Gastrocnemius medialis (tissue), 4 donors: ENCODE measurements at places on chromosomes 3 and 15. TPM values are rescaled to one million over a fixed set of nuclear protein-coding genes. Genes with fewer than 3 reads are reported as not detected.

NUTM1 gene
- total RNA-seq = not detected

GRCh38 chr3:124117486-124117885 lies 125.6 kb upstream of the ROPN1 start:
- no peak overlapping the region for H3K4me3 ChIP-seq
- H3K36me3 ChIP-seq = no peaks in the 10 kb centered on the region

A4GNT gene
- not detected for total RNA-seq

- no peaks in the 10 kb centered on the region for H3K36me3 ChIP-seq
- H3K27ac ChIP-seq = no peak overlapping the region
- H3K4me3 ChIP-seq = no peak overlapping the region
- no peaks in the 10 kb centered on the region for H3K27me3 ChIP-seq
- H3K4me1 ChIP-seq = no peaks in the 10 kb centered on the region
Observed at GRCh38 chr3:31392568-31392967, 140.2 kb upstream of the STT3B start.

GRCh38 chr3:120928991-120929390 lies 21.0 kb downstream of the STXBP5L start:
- no peaks in the 10 kb centered on the region for H3K36me3 ChIP-seq
- H3K27me3 ChIP-seq = no peaks in the 10 kb centered on the region
- no peak overlapping the region for H3K27ac ChIP-seq
- DNase-seq = no peak

GRCh38 chr3:111944372-111944771 lies 34.5 kb upstream of the ABHD10 start:
- H3K27me3 ChIP-seq = no peaks in the 10 kb centered on the region
- H3K4me1 ChIP-seq = no peaks in the 10 kb centered on the region
- H3K4me3 ChIP-seq = no peak overlapping the region

CAV3 gene
- 13.0 TPM for total RNA-seq

- H3K36me3 ChIP-seq = no peaks in the 10 kb centered on the region
- peaks cover 2% of the 10 kb centered on the region for H3K4me1 ChIP-seq
- DNase-seq = peak; percentile 41
- peaks cover 21% of the 10 kb centered on the region for H3K27me3 ChIP-seq
- no peak overlapping the region for H3K27ac ChIP-seq
Observed at GRCh38 chr3:13072239-13072599, 1.0 kb downstream of the IQSEC1 start.

GRCh38 chr3:186845756-186846155 lies 3.2 kb downstream of the ADIPOQ start:
- no peak for DNase-seq
- H3K4me3 ChIP-seq = no peak overlapping the region
- no peaks in the 10 kb centered on the region for H3K36me3 ChIP-seq
- no peaks in the 10 kb centered on the region for H3K27me3 ChIP-seq
- no peaks in the 10 kb centered on the region for H3K4me1 ChIP-seq
- no peak overlapping the region for H3K27ac ChIP-seq

DNA sequence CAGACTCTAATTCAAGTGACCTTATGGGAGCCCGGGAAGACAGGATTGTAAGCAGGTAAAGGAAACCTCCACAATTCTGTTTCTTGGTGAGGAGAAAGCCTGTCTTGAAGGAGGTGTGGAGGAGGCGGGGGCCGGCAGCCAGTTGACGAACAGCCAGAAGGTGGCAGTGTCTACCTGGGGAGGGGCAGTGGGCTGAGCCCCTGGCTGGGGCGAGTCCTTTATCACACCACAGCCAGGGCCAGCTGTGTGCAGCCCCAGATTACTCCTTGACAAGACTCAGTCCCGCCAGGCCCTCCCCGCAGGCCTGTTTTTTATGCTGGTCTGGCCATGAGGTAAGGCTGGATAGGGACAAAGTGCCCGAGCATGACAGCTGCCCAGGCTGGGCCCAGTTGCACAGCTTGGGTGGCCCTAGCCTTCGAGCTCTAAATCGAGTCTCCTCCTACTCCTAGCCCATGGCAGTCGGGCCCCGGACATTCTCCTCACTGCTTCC lies 40.9 kb upstream of the IDH2 start:
- no peaks in the 10 kb centered on the region for H3K36me3 ChIP-seq
- no peaks in the 10 kb centered on the region for H3K27me3 ChIP-seq
- H3K27ac ChIP-seq = no peak overlapping the region
- no peak overlapping the region for H3K4me3 ChIP-seq

- peak overlapping the region; percentile 80 for H3K27ac ChIP-seq
- H3K4me3 ChIP-seq = peak overlapping the region; percentile 76
- H3K4me1 ChIP-seq = peaks cover 42% of the 10 kb centered on the region
- no peaks in the 10 kb centered on the region for H3K36me3 ChIP-seq
Observed at GRCh38 chr15:56244811-56245576, 1.3 kb upstream of the RFX7 start.

- no peaks in the 10 kb centered on the region for H3K36me3 ChIP-seq
- DNase-seq = no peak
- no peaks in the 10 kb centered on the region for H3K27me3 ChIP-seq
- H3K4me3 ChIP-seq = no peak overlapping the region
- H3K27ac ChIP-seq = no peak overlapping the region
Observed at GRCh38 chr15:97874139-97874538, 86.4 kb upstream of the ARRDC4 start.

DNA sequence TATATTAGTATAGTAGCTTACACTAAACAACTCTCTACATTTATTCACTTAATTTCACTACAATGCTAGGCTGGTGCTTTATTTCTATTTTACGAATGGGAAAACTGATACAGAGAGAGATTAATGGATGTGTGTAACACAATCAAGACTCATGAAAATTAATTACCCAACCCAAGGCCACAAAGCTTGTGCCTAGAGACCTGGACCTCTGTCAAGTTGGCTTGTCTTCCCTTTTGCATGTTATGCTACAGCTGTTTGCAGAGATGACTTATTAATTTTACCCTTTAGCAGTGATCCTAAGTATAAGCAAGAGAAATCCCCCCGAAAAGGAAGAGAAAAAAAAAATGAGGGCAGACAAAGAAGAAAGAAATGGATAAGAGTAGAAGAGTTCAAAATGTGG lies 162.5 kb downstream of the C3orf38 start:
- H3K27ac ChIP-seq = no peak overlapping the region
- H3K4me1 ChIP-seq = no peaks in the 10 kb centered on the region
- H3K27me3 ChIP-seq = no peaks in the 10 kb centered on the region
- H3K4me3 ChIP-seq = no peak overlapping the region
- no peak for DNase-seq
- H3K36me3 ChIP-seq = no peaks in the 10 kb centered on the region

MORC1 gene
- total RNA-seq = not detected

ZBED2 gene
- not detected for total RNA-seq

- H3K4me3 ChIP-seq = no peak overlapping the region
- no peaks in the 10 kb centered on the region for H3K27me3 ChIP-seq
- H3K4me1 ChIP-seq = no peaks in the 10 kb centered on the region
Observed at GRCh38 chr3:139134678-139135372, 90.1 kb upstream of the PRR23C start.

HDAC11 gene
- total RNA-seq = 16.7 TPM

DNA sequence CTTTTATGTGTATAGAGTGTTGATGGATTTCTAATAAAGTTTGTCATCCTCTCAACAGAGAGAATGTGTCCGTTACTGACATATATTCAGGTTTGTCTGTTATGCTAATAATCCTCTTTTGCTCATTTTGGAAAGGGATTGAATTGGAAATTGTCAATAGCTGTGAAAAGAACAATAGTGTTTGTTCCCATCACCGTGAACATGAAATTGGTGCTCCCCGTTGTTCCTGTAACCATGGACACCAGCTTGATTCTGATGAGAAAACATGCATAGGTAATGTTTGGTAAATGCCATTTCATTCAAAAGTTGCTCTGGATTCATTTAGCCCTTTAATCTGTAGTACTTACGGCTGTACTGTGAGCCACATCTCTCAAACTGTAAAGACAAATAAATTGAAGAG lies 707.0 kb upstream of the GOLIM4 start:
- H3K27me3 ChIP-seq = no peaks in the 10 kb centered on the region
- no peak overlapping the region for H3K27ac ChIP-seq
- H3K4me3 ChIP-seq = no peak overlapping the region

GRCh38 chr3:39712413-39713048 lies 96.9 kb upstream of the MYRIP start:
- H3K4me3 ChIP-seq = no peak overlapping the region
- no peaks in the 10 kb centered on the region for H3K27me3 ChIP-seq
- no peak overlapping the region for H3K27ac ChIP-seq
- H3K4me1 ChIP-seq = no peaks in the 10 kb centered on the region
- no peaks in the 10 kb centered on the region for H3K36me3 ChIP-seq

GRCh38 chr15:57540211-57540610 lies 51.5 kb upstream of the MYZAP start:
- no peaks in the 10 kb centered on the region for H3K4me1 ChIP-seq
- H3K36me3 ChIP-seq = no peaks in the 10 kb centered on the region
- H3K27me3 ChIP-seq = no peaks in the 10 kb centered on the region
- no peak for DNase-seq
- H3K27ac ChIP-seq = no peak overlapping the region
- H3K4me3 ChIP-seq = no peak overlapping the region

GRCh38 chr3:188689101-188689574 lies 482.6 kb upstream of the TPRG1 start:
- H3K27ac ChIP-seq = peak overlapping the region; percentile 50
- H3K4me1 ChIP-seq = peaks cover 28% of the 10 kb centered on the region
- H3K4me3 ChIP-seq = no peak overlapping the region
- no peak for DNase-seq

- DNase-seq = no peak
- peaks cover 24% of the 10 kb centered on the region for H3K27me3 ChIP-seq
- H3K36me3 ChIP-seq = no peaks in the 10 kb centered on the region
- peak overlapping the region; percentile 51 for H3K4me3 ChIP-seq
Observed at GRCh38 chr3:87792198-87792533, 266.6 kb downstream of the CGGBP1 start.

GRCh38 chr3:154971341-154971740 lies 108.8 kb upstream of the MME start:
- H3K27me3 ChIP-seq = no peaks in the 10 kb centered on the region
- DNase-seq = no peak
- H3K36me3 ChIP-seq = no peaks in the 10 kb centered on the region
- peaks cover 14% of the 10 kb centered on the region for H3K4me1 ChIP-seq

GRCh38 chr3:834679-835078 lies 258.1 kb upstream of the CNTN6 start:
- no peak overlapping the region for H3K27ac ChIP-seq
- H3K4me1 ChIP-seq = no peaks in the 10 kb centered on the region
- H3K36me3 ChIP-seq = no peaks in the 10 kb centered on the region
- no peak for DNase-seq
- no peaks in the 10 kb centered on the region for H3K27me3 ChIP-seq
- H3K4me3 ChIP-seq = no peak overlapping the region

DNA sequence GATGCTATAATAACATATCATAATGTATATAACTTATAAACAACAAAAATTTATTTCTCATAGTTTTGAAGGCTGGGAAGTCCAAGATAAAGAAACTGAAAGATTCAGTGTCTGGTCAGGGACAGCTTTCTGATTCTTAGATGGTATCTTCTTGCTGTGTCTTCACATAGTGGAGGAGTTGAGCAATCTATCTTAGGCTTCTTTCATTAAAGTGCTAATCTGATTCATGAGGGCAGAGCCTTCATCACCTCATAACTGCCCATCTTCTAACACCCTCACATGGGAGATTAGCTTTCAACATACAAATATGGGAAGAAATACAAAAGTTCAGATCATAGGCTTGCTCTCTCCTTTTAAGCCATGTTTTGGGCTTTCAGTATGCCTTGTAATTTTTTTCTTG lies 774.8 kb upstream of the EPHA6 start:
- H3K4me1 ChIP-seq = no peaks in the 10 kb centered on the region
- no peaks in the 10 kb centered on the region for H3K27me3 ChIP-seq
- no peaks in the 10 kb centered on the region for H3K36me3 ChIP-seq

ALDH1A3 gene
- 33.9 TPM for total RNA-seq

GRCh38 chr3:188280627-188281026 lies 126.7 kb downstream of the LPP start:
- no peak overlapping the region for H3K4me3 ChIP-seq
- H3K36me3 ChIP-seq = no peaks in the 10 kb centered on the region
- H3K27me3 ChIP-seq = no peaks in the 10 kb centered on the region
- peak overlapping the region; percentile 73 for H3K27ac ChIP-seq
- peaks cover 47% of the 10 kb centered on the region for H3K4me1 ChIP-seq
- no peak for DNase-seq

ZIC1 gene
- total RNA-seq = 3.3 TPM

- H3K36me3 ChIP-seq = no peaks in the 10 kb centered on the region
- H3K4me3 ChIP-seq = no peak overlapping the region
- H3K27ac ChIP-seq = peak overlapping the region; percentile 7
Observed at GRCh38 chr15:86002444-86002843, 77.2 kb upstream of the AGBL1 start.

DNA sequence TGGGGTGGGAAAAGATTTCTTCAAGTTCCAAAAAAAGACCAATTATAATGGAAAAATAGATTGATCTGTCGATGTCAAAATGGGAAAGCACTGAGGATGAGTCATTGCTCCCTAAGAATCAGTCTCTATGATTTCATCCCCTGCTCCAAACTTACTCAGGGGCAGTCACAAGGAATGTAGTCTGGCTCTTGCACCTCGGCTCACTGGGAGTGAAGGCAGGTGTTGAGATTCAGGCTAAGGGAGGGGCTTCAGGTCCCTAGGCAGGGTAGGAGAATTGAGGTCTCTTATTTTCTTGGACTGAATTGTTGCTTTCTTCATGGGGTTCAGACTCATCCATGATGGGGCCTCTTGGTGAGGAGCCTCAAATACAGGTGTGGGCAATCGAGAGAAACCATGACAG lies 14.2 kb downstream of the ESYT3 start:
- no peak overlapping the region for H3K4me3 ChIP-seq
- no peak for DNase-seq

PLAAT1 gene
- total RNA-seq = 18.7 TPM

DNA sequence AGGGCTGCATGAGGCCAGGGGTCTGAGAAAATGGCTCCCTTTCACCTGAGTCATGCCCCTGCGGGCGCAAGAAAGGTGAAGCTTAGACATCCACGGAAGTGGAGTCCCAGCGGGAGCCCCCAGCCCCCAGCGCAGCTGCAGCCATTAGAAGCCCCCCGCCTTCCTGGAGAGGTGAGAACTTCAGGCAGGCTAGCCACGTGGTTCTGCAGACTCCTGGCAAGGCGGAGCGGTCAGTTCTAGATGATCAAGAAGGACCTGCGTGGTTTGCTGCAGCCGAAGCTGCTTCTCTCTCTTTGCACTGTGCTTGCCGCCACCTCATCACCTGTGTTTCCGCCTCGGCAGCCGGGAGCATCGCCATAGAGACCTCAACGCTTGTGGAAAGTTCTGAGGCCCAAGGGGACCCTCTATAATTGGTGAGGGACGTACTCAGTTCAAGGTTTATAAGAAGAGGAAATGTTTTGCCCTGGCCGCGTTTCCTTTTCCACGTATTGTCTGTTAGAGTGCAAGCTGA lies 15.8 kb upstream of the KCNMB3 start:
- H3K36me3 ChIP-seq = no peaks in the 10 kb centered on the region
- H3K27ac ChIP-seq = no peak overlapping the region
- H3K27me3 ChIP-seq = no peaks in the 10 kb centered on the region
- H3K4me1 ChIP-seq = no peaks in the 10 kb centered on the region
